Breast epithelium (tissue), 4 donors: ENCODE measurements at places on chromosomes 5 and 9. TPM values are rescaled to one million over a fixed set of nuclear protein-coding genes. Genes with fewer than 3 reads are reported as not detected.

The INSL6 gene
- total RNA-seq, result not detected

The ECSCR gene
- total RNA-seq, result 6.6 TPM

The IFNA2 gene
- not detected for total RNA-seq

The GEMIN5 gene
- total RNA-seq, result 19.3 TPM

The NMRK1 gene
- 27.9 TPM for total RNA-seq

The MYMK gene
- not detected for total RNA-seq

The SPRY4 gene
- 18.0 TPM for total RNA-seq

The ELOVL7 gene
- total RNA-seq, result 3.9 TPM

The SHC3 gene
- total RNA-seq, result 1.0 TPM

The FOXD4L3 gene
- not detected for total RNA-seq

The LRRC19 gene
- 0.66 TPM for total RNA-seq

The QRFP gene
- total RNA-seq, result not detected

The FOXD4L4 gene
- not detected for total RNA-seq

The PTPN3 gene
- total RNA-seq, result 21.2 TPM

The SLC27A6 gene
- total RNA-seq, result 0.48 TPM

The PCDHA11 gene
- 3.4 TPM for total RNA-seq

The PTGDS gene
- total RNA-seq, result 72.6 TPM

The TYRP1 gene
- not detected for total RNA-seq

The TRIP13 gene
- total RNA-seq, result 2.3 TPM

The CCT5 gene
- 208 TPM for total RNA-seq

The C9 gene
- 1.8 TPM for total RNA-seq

The AJM1 gene
- 2.3 TPM for total RNA-seq

The PAPPA gene
- total RNA-seq, result 3.4 TPM

The NDUFA8 gene
- 37.5 TPM for total RNA-seq

The SV2C gene
- 0.32 TPM for total RNA-seq

The PKN3 gene
- 2.6 TPM for total RNA-seq

The PTGES2 gene
- 86.9 TPM for total RNA-seq

The POU5F2 gene
- 6.2 TPM for total RNA-seq

The COL5A1 gene
- total RNA-seq, result 12.1 TPM

The ZNF883 gene
- total RNA-seq, result 4.6 TPM

The NXNL2 gene
- total RNA-seq, result 10.5 TPM

The HRCT1 gene
- 3.4 TPM for total RNA-seq

The MLANA gene
- not detected for total RNA-seq

The C9orf152 gene
- total RNA-seq, result 7.9 TPM

The FAM174A gene
- total RNA-seq, result 39.5 TPM

The HCN1 gene
- 0.33 TPM for total RNA-seq

The PCDHA1 gene
- not detected for total RNA-seq

The CAMK2A gene
- not detected for total RNA-seq

The FLT4 gene
- 7.9 TPM for total RNA-seq

The CTNNAL1 gene
- 29.2 TPM for total RNA-seq

The FBLL1 gene
- 0.32 TPM for total RNA-seq

The MGAT4B gene
- total RNA-seq, result 54.6 TPM

The PTGER4 gene
- 31.5 TPM for total RNA-seq

The ABO gene
- total RNA-seq, result 1.1 TPM

The TAF11L3 gene
- not detected for total RNA-seq

The PWWP2A gene
- 45.8 TPM for total RNA-seq

The TEX48 gene
- total RNA-seq, result not detected

The C5orf46 gene
- total RNA-seq, result not detected

The CTSV gene
- 15.4 TPM for total RNA-seq

The TLE1 gene
- 47.4 TPM for total RNA-seq

The SLCO4C1 gene
- total RNA-seq, result not detected

The NIPAL4 gene
- total RNA-seq, result under 0.01 TPM

The ABL1 gene
- total RNA-seq, result 43.6 TPM

The RNF183 gene
- 0.98 TPM for total RNA-seq

The FGD3 gene
- 18.0 TPM for total RNA-seq

The CCL28 gene
- total RNA-seq, result 53.4 TPM
